ENCODE measurements at places on chromosomes 3 and 15.
A peak's percentile ranks its signal among the peaks of the same experiment; 100 is the strongest.

DNA sequence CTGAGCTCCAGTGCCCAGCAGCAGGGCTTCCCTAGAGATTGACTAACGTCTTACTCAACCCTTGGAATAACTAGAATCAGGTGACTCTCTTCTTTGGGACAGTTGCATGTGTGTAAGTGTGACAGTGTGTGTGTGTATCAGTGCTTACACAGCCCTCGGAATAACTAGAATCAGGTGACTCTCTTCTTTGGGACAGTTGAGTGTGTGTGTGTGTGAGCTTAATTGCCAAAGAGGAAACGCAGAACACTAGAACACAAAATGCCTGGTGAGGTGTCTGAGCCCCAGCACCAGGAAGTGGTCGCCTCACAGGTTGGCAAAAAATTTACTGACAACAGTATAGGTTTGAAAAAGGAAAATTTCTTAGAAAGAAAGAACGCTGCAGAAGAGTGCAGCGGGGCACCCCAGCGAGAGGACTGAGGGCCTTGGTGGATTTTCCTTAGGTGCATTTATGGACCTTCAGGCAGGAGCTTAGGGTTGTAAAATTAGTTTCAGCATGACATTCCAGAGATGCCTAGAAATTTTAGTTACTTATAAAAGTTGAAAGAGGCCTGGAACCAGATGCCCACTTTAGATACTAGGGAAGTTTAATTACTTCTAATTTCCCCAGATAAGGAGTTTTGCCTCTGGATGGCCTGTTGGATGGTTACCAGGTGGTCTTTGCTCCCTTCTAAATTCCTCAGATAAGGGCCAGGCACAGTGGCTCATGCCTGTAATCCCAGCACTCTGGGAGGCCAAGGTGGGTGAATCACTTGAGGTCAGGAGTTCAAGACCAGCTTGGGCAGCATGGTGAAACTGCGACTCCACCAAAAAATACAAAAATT, 3.7 kb upstream of the WDR82 start:
- no peaks in the 10 kb centered on the region for H3K36me3 ChIP-seq
- no peaks in the 10 kb centered on the region for H3K27me3 ChIP-seq

DNA sequence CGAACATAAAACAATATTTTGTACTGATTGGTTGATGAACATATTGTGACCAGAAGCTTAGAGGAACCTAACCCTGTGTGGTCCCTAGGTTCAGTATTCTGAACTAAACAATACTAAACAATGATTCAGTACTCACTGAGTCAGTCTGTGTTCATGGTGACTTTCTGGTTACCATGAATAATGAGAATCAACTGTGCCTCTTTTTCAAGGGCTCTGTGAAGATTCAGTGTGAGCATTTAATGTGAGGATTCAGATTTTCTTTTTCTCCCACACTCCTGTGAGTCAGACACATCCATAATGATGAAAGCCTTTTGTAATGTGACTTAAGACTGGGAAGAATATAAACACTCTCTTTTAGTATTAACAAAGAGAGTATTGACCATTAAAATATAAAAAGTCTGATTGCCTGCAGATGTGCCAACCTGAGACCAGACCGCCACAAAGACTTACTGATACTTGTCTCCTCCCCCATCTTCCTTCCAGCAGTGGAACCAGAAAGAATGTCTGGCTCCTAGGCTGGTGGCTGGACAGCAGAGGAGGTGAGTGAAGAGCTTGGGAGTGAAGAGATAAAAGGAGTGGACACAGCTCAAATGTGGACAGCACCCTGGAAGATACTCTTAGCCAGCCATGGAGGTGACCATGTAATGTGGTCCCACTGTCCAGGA, 17.6 kb upstream of the ACTL6A start:
- H3K4me1 ChIP-seq, result peaks cover 15% of the 10 kb centered on the region
- no peaks in the 10 kb centered on the region for H3K36me3 ChIP-seq

- H3K4me1 ChIP-seq, result peaks cover 17% of the 10 kb centered on the region
- peaks cover 10% of the 10 kb centered on the region for H3K27me3 ChIP-seq
- no peak overlapping the region for H3K4me3 ChIP-seq
- DNase-seq, result no peak
Measured at GRCh38 chr3:112382543-112383160, 49.7 kb downstream of the CD200 start.

- DNase-seq, result peak; percentile 18
- peak overlapping the region; percentile 21 for H3K4me3 ChIP-seq
Measured at GRCh38 chr15:63466378-63467192, 37.8 kb upstream of the USP3 start.

DNA sequence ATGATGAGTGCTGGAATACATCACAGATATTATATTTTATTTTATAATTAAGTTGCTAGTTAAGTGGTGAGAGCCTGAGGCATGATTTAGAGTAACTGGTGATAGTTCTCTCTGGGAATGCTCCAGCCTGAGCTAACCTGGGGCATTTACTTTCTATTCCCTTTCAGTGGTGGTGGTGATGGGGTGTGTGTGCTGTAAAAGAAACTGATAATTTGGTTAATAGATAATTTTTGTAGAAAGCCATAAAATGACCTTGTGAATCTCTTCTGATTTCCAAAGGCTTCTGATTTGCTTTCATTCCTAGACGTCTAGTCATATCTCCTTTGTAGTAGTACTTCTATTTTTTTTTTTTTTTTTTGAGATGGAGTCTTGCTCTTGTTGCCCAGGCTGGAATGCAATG, 46.8 kb upstream of the DPPA4 start:
- H3K27me3 ChIP-seq, result peaks cover 10% of the 10 kb centered on the region
- no peak for DNase-seq
- peaks cover 26% of the 10 kb centered on the region for H3K4me1 ChIP-seq
- no peaks in the 10 kb centered on the region for H3K36me3 ChIP-seq

- H3K27ac ChIP-seq, result no peak overlapping the region
- no peak overlapping the region for H3K4me3 ChIP-seq
- DNase-seq, result no peak
Measured at GRCh38 chr3:122642935-122643334, 37.7 kb upstream of the PARP14 start.

GRCh38 chr3:119662604-119663373, 2.4 kb upstream of the POPDC2 start:
- H3K4me3 ChIP-seq, result no peak overlapping the region
- DNase-seq, result no peak
- H3K27me3 ChIP-seq, result no peaks in the 10 kb centered on the region
- H3K27ac ChIP-seq, result no peak overlapping the region
- H3K4me1 ChIP-seq, result peaks cover 15% of the 10 kb centered on the region

DNA sequence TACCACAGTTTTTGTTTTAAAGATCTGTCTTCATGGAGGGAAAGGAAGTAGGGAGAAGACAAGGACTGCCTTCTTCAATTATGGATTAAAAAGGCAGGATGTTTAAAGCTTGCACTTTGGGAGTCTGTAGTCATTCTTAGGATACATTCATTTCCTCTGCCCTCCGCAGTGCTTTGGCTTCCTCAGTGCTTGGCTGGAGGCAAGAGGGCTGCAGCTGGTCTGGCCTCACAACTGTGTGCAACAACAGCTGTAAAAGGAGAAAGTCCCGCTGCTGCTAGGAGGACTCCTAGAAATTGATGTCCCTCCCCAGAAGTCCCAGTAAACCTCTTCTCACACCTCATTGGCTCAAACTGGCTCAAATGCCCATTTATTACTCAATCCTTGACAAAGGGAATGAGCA, 54.4 kb upstream of the PPP2R3A start:
- DNase-seq, result no peak
- H3K4me1 ChIP-seq, result peaks cover 25% of the 10 kb centered on the region
- H3K36me3 ChIP-seq, result no peaks in the 10 kb centered on the region
- no peak overlapping the region for H3K27ac ChIP-seq
- H3K27me3 ChIP-seq, result no peaks in the 10 kb centered on the region

DNA sequence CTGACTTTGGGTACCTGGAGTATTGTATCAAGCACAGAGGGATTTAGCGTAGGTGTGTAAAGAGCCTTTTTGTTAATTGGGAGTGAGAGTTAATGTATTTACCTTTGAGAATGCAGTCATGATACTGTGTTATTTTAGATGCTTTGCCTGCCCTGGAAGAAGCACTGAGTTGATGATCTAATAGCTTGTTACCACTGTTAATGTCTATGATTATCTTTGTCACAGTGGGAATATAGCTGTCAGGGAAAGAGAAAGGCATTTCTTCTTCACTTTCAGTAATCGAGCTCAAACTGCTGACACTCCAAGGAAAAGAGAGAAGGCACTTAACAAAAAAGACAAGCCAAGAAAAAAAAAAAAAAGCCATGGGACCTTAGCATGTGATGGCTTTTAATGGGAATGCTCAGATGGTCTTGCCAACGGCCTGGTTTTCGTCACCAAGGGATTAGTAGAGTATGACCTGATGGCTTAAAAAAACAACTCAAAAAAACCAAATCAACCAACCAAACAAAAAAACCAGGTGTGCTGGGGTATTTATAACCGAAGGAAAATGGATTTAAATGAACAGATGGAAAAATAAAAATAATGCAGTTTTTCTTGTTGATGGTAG, 387.4 kb downstream of the PTPRG start:
- H3K4me3 ChIP-seq, result peak overlapping the region; percentile 23
- no peaks in the 10 kb centered on the region for H3K27me3 ChIP-seq
- peak overlapping the region; percentile 77 for H3K27ac ChIP-seq
- H3K4me1 ChIP-seq, result peaks cover 51% of the 10 kb centered on the region
- no peak for DNase-seq

- H3K27ac ChIP-seq, result peak overlapping the region; percentile 65
- H3K36me3 ChIP-seq, result no peaks in the 10 kb centered on the region
- no peak overlapping the region for H3K4me3 ChIP-seq
- H3K27me3 ChIP-seq, result no peaks in the 10 kb centered on the region
Measured at GRCh38 chr3:106825962-106826605, 551.2 kb upstream of the CCDC54 start.

DNA sequence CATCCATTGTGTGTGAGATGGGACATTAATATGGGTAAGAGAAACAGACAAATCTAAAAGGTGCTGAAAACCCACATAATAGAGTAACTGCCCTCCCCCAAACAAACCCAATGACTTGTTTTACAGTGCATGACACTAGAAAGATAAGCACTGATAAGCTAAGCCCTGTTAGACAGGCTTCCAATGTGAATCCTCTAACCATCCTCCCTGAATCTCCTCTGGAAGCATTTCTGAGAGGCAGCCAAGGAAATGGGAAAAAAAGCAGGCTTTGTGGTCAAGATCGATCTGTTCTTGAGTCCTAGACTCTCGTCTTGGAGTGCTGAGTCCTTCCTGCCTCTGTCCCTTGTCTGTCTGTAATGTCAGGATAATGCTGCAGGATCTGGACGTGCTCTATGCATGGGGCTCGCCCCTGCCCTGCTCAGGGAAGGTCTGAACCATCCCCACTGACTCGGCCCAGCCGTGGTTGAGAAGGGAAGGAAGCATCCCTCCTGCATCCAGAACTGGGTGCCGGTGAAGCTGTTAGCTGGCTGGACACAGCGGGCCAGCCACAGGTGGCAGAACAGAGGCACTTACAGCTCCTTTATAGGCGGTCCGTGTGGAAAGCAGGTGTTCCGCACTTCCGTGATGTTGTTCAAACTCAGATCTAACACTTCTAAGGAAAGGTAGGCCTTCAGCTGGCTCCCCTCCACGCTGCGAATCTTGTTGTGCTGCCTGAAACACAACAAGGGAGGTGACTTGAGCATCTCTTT, 84.1 kb downstream of the LRIG1 start:
- DNase-seq, result no peak
- H3K27me3 ChIP-seq, result peaks cover 7% of the 10 kb centered on the region
- no peak overlapping the region for H3K4me3 ChIP-seq
- peaks cover 63% of the 10 kb centered on the region for H3K4me1 ChIP-seq
- H3K36me3 ChIP-seq, result peaks cover 61% of the 10 kb centered on the region
- H3K27ac ChIP-seq, result peak overlapping the region; percentile 70

- peak; percentile 58 for DNase-seq
- H3K4me1 ChIP-seq, result peaks cover 7% of the 10 kb centered on the region
- no peaks in the 10 kb centered on the region for H3K36me3 ChIP-seq
- peaks cover 5% of the 10 kb centered on the region for H3K27me3 ChIP-seq
- H3K27ac ChIP-seq, result no peak overlapping the region
- no peak overlapping the region for H3K4me3 ChIP-seq
Measured at GRCh38 chr3:87260270-87260669, 16.1 kb downstream of the POU1F1 start.

GRCh38 chr15:79004336-79004735, 59.5 kb upstream of the CTSH start:
- no peak for DNase-seq
- peaks cover 24% of the 10 kb centered on the region for H3K4me1 ChIP-seq
- H3K27me3 ChIP-seq, result peaks cover 17% of the 10 kb centered on the region
- H3K36me3 ChIP-seq, result no peaks in the 10 kb centered on the region

- no peaks in the 10 kb centered on the region for H3K36me3 ChIP-seq
- H3K4me1 ChIP-seq, result peaks cover 39% of the 10 kb centered on the region
- no peak for DNase-seq
- H3K27me3 ChIP-seq, result peaks cover 4% of the 10 kb centered on the region
- H3K4me3 ChIP-seq, result no peak overlapping the region
Measured at GRCh38 chr3:194782698-194783404, 97.2 kb downstream of the FAM43A start.

- no peak overlapping the region for H3K27ac ChIP-seq
- H3K4me3 ChIP-seq, result no peak overlapping the region
- peaks cover 24% of the 10 kb centered on the region for H3K36me3 ChIP-seq
- peaks cover 5% of the 10 kb centered on the region for H3K4me1 ChIP-seq
- no peak for DNase-seq
- peaks cover 5% of the 10 kb centered on the region for H3K27me3 ChIP-seq
Measured at GRCh38 chr15:90465930-90466567, 63.7 kb upstream of the CRTC3 start.

DNA sequence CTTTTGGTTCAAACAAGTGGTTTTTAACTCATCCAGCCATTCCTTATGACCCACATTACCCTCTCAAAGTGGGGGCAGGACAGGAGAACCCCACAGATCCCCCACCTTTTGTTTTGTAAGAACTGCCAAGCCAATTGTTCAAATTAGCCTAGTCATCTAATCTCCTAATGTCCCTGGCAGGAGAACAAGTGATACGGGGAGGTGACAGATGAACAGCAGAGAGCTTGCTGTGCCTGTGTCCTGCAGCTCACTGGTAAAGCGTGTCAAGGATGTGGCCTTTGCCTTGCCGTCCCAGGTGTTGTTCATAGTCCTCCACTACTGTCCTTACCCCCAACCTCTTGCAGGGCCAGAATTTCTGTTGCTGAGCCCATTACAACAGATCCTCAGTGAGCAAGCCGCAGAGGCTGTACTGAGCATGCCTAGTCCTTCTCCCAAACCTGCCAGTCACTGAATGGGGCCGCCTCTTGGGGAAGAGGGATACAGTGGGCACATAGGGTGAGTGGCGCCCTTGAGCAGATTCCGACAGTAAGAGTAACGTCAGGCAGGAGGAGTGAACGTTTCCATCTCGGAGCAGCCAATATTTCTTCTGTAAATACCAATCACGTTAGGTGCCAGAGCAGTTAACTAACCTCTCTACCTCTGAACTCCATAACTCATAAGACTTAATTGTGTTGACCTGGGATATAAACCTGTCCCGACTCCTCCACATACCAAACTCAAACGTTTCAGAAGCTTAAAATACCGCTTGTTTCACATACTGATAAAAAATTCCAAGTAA, 87.4 kb downstream of the ITPR1 start:
- H3K27ac ChIP-seq, result peak overlapping the region; percentile 98
- peak overlapping the region; percentile 41 for H3K4me3 ChIP-seq
- DNase-seq, result peak; percentile 20

DNA sequence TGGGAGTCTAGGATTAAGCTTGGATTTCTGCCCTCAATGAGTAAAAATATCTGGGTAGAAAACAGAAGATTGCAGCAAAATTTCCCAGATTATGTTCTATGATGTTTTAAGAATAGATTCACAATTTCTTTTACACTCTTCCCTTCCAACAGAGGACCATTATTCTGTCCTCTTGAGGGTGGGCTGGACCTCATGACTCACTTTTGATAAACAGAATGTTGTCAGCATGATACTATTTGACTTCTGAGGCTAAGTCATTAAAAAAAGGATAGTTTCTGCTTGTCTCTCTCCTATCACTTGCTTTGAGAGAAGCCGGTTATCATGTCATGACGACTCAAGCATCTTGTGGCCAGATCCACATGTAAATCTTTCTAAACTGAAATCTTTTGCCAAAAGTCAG, 396.2 kb upstream of the CDIN1 start:
- no peak overlapping the region for H3K27ac ChIP-seq
- no peaks in the 10 kb centered on the region for H3K36me3 ChIP-seq
- DNase-seq, result no peak
- H3K4me1 ChIP-seq, result peaks cover 3% of the 10 kb centered on the region
- H3K4me3 ChIP-seq, result no peak overlapping the region
